ENCODE measurements at places on chromosomes 1 and 21.
A peak's percentile ranks its signal among the peaks of the same experiment; 100 is the strongest.

- no peak for DNase-seq
These were observed 100.6 kb upstream of the OLIG2 start for GRCh38 chr21:32925098-32925497.

- DNase-seq = no peak
These were observed 60.2 kb downstream of the ODF2L start for GRCh38 chr1:86335916-86336315.

GRCh38 chr1:43934101-43934985, 742 bp downstream of the ARTN start:
- DNase-seq = peak; percentile 71

GRCh38 chr1:198424441-198424840, 116.0 kb downstream of the ATP6V1G3 start:
- no peak for DNase-seq

DNA sequence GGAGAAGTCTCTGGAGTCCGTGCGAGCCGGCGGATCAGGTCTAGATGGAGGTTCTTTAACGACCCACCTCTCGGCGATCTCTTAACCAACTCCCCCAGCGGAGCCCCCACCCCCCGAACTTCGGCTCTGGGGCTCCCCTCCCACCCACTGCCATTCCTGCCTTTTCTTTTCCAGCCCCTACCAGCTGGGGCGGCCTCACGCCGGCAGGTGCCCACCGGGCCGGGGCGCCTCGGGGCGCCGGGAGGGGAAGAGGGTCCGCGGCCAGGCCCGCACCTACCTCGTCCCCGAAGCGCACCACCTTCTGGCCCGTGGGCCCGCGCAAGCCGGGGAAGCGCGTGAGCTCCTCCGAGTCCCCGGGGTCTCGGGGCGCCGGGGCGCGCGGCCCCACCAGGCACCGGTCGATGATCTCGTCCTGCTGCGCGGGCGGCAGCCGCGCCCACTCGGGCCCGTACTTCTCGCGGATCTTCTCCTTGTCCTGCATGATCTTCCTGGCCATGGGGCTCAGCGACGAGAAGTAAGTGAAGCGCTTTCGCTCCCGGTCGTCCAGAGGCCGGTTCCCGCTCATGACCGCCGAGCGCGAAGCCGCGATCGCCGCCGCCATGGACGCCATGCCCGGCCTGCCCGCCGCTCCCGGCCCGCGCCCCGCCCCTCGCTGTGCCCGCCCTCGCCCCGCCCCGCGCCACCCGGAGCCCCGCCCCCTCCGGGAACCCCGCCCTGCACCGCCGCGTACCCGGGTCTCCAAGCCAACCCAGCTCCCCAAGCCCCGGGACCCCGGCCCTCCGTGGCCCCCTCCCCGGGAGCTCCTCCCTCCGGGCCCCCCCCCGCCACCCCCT, at the start of gene C1orf198:
Gene C1orf198, minus strand, starts transcription at position 619 of the 833 bp plus-strand sequence. Its CDS starts 9 bp downstream, at position 610.
- peak; percentile 42 for DNase-seq

DNA sequence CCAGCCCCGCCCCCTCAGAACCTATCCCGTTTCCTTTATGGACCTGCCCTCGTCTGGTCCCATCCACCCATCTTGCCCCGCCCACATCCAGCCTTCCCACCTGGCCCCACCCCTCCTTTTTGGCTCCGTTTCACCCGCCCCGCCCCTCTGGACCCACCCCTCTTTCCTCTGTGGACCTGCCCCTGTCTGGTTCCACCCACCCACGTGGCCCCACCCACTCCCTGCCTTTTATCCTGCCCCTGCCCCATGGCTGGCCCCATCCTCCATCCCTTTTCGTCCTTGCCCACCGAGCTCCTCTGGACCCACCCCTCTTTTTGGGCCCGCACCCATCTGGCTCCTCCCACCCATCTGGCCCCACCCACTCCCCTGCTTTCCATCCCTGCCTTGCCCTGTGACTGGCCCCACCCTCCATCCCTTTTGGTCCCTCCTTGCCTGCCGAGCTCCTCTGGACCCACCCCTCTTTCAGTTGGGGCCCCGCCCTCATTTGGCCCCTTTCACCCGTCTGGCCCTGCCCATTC, 177.3 kb downstream of the CAMTA1 start:
- DNase-seq = peak; percentile 48

GRCh38 chr1:168229893-168230292, 4.1 kb downstream of the SFT2D2 start:
- DNase-seq = no peak

DNA sequence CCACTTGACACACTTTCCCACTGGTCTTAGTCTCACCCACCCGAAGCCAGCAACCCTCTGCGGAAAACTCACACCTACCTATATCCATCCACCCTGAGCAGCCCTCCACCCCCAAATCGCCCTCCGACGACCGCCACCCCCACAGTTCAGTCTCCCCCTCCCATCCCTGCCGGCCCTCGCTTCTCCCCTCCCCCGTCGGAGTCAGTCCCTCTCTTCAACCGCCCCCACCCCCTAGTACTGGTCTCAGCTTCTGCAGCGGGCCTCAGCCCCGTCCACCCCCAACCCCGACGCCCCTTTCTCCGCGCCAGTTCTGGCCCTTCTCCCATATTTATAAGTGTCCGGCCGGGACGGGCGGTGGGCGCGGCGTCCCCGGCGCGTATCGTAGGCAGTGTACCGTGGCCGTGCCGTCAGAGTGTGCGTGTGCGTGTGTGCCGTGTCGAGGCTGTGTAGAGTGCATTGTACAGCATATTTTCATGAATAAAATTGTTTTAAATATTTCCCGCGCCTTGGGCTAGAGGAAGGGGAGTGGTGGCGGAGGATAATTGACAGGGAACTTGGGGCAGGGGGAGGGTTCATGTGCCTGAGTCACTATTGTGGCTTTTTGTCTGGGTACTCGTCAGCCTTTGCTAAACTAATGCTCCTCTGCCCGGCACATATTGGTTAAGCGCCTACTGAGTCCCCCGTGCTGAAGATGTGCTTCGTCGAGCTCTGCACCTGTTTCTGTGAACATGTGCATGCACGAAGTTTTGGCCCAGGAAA, 22.0 kb downstream of the FOXO6 start:
- no peak for DNase-seq

- no peak for DNase-seq
These were observed 5.5 kb upstream of the ANKRD65 start for GRCh38 chr1:1426496-1427105.

DNA sequence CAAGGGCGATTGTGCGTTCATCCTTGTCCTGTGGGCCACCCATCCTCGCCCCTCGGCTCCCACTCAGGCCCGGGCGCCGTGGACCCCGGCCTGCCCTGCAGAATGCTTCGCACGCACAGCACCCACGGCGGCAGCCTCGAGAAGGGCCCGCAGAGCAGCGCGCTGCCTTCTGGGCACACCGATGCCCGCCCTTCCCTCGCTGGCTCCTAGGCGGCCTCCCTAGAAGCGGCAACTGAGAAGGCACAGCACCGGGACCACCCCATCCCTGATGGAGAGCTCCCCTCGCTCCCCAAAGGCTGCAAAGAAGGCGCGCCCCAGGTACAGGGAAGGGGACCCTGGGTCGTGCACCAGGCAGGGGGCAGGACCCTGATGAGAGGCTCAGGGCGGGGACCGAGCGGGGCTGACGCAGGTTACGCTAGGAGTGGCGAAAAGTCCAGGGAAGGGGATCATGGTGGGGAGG, 971 bp downstream of the CAPZB start:
- DNase-seq = no peak

DNA sequence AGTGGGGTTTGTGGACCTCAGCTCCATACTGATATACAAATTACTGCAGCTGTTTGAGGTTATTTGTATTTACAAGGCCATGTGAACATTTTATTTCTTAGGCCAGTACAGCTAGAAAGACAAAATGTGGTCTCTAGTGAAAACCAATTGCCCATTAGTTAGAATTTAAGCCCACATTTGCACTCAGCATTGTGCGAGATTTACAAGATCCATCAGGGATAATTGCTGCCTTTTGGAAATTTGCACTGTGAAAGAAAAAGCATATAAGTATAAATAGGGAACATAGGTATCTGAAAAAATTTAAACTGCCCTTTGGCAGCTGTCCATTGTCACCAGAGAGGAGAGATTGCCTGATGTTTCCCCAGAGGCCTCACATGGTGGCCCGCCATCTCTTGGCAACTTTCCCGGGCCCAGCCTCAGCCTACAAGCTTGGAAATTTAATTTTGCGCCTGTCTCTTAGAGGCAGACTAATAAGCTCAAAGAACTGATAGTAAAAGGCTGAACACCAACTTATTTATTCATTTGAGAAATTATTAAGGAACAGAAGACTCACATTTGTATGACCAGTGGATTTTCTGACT, 120.7 kb downstream of the MAP3K21 start:
- no peak for DNase-seq

GRCh38 chr1:43605766-43606165, 44.2 kb upstream of the KDM4A start:
- no peak for DNase-seq

GRCh38 chr1:155277902-155278688, 832 bp downstream of the HCN3 start:
- DNase-seq = peak; percentile 66

- DNase-seq = peak; percentile 72
These were observed 97.0 kb downstream of the UBR4 start for GRCh38 chr1:19112891-19113696.

DNA sequence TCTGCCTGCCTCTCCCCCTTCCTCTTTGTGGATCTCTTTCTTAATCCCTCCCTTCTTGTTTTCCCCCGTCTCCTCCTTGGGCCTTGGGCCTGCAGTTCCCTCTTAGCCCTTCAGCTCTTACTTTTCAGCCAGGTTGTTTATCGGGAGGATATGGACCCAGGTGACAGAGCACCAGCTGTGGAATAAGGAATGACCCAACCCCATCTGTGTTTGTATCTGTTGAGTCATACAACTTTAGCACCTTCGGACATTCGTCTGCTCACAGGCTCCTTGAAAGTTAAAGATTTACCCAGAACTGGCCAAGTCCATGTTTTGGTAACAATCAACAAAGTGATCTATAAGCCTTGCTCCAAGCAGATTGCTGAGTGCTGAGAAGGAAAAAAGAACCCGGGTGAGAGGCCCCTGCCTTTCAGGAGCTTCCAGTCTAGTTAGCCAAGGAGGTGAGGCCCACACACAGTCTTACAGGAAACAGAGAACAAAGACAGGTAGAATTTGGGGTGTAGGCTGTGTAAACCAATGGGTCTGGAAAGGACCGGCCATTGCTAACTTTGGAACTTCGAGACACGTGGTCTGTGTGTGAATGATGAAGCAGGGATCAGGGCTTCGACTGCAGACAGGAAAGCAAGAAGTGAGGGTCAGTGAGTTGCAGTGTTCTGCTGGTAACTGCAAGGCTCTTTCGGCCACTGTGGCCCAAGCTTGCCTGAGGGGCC, 66.7 kb upstream of the F3 start:
- no peak for DNase-seq

- DNase-seq = peak; percentile 27
These were observed 821 bp downstream of the PHC2 start for GRCh38 chr1:33429856-33430691.

DNA sequence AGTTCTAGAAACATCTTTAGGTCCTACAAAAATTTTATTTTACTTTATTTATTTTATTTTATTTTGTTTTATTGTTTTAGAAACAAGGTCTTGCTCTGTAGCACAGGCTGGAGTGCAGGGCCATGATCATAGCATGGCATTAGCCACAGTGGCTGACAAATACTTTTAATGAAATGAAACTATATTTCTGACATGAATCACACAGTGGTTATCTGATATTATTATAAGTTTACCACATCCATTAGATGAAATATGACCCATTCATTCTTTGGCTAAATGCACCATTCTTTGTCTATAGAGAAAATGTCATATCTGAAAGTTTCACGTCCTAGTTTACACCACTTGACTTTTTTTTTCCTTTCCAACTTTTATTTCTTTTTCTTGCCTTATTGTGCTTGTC, 613.4 kb upstream of the ADAMTS5 start:
- DNase-seq = no peak

DNA sequence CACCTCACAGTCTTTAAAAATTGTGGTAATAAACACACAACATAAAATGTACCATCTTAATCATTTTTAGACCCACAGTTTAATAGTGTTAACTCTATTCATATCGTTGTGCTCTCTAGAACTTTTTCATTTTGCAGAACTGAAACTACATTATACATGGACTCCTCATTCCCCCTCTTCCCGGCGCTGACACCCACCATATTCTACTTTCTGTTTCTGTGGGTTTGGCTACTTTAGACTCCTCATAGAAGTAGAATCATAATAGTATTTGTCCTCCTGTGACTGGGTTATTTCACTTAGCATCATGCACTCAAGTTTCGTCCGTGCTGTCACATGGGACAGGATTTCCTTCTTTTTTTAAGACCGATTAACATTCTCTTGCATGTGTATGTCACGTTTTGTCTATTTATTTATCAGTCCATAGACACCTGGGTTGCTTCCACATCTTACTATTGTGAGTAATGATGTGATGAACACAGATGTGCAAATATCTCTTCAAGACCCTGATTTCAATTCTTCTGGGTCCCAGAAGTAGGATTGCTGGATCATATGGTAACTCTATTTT, 62.9 kb upstream of the TMPRSS2 start:
- DNase-seq = no peak

DNA sequence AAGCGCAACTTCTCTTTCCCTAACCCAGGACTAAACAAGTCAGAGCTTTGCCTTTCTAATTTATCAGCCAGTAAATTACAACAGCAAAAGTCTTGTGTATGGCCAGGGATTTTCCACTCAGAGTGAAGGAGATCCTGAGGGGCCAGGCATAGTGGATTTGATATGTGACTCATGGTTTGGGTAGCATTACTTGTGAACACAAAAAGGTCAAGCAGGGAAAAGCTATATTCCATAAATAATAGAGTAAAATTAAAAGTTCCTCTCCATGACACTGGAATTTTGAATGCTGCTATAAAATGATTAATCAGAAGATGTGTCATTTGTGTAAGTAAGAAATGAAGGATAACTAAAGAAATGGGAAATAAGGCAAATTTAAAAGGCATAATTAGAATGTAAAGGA, 284.8 kb downstream of the HLX start:
- no peak for DNase-seq

DNA sequence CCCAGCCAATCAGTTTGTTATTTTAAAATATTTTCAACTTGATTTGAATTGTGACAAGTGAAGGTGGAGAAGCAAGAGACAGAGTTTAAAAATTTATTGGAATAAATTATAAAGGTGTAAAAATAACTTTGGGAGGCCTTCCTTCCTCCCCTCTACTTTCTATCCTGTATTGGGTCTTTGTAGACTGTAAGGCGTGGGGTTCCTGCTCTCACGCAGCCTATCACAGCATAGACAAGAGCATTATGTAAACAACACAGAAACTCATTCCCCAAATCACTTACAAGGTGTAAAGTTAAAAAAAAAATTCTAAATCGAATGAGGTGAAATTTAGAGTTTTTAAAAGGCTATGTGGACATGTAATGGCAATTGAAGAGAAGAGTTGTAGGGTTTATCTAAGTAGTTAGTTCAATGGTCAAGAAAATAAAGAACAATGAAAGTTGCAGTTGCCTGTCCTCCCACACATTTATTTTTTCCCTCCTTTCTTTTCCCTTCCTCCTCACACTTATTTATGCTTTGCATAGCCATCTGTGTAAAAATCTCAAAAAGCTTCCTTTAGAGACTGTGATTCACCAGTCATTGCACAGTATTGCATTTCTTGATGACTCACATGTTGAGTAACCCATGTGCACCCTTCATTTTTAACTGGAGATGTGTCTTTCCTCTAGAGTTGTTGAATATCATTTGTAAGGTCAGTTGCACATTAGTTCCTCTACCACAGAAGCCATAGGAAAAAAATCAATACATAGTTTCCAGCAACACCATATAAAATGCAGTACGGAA, 242.2 kb downstream of the PTPRC start:
- DNase-seq = peak; percentile 41
